ENCODE measurements at places on chromosomes 5 and 9.

DNA sequence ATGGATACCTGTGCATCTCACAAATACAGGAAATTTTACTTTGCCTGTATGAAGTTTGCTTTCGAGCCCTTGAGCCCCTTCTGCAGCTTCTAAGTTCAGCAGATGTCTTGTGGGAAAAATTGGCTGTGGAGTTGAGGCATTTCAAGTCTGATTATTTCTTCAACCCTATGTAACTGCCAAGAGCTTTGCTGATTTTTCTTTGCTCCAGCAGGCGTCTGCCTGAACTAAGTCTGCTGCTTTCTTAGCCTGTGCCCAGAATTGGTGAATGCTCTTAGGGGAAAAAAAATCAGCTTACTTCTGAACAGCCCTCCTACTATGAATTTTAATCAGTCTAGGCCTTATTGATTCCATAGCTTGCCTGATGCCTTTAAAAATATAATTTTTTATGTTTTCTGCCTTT, 41.2 kb downstream of the RIC1 start:
- no peak for DNase-seq

DNA sequence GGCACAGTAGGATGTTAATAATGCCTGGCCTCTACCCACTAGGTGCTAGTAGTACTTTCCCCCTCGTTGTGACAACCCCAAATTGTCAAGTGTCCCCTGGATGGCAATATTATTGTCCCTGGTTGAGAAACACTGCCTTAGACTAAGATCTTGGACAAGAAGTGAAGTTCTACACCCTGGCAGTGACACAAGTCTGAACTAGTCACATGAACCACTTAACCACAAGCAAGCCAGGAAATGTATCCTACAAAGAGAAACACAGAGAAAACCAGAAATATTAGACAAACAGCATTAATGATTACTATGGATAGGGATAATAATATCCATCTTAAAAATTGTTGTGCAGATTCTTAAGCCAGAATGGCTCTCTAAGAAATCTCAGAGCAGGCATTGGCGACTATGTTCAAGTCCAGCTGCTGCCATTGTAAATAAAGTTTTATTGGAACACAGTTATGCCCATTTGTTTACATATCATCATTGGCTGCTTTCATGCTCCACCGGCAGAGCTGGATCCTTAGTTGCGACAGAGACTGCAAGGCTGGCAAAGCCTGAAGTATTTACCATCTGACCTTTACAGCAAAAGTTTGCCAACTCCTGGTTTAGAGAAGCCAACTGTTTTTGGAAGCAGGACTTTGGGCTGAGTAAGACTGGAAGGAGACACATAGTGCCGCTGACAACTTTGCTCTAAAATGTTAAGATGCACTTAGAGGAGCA, 80.8 kb downstream of the NTRK2 start:
- DNase-seq = no peak

DNA sequence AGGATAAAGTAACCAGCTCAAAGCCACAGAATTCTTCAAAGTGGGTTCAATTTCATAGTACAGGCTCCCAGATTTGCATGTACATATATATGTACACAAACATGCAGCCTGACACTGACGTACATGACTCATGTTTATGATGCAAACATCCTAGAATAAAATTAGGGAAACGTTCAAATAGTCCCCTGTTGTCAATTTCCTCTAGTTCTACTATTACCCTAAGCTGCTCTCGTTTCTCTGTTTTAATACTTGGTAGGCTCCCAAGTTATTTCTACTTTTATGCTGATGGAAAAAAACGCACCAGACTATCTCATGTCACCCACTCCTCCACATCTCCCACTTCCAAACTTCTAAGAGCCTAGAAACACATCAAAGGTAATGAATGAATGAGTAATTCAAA, 229.7 kb downstream of the EPB41L4A start:
- DNase-seq = no peak

DNA sequence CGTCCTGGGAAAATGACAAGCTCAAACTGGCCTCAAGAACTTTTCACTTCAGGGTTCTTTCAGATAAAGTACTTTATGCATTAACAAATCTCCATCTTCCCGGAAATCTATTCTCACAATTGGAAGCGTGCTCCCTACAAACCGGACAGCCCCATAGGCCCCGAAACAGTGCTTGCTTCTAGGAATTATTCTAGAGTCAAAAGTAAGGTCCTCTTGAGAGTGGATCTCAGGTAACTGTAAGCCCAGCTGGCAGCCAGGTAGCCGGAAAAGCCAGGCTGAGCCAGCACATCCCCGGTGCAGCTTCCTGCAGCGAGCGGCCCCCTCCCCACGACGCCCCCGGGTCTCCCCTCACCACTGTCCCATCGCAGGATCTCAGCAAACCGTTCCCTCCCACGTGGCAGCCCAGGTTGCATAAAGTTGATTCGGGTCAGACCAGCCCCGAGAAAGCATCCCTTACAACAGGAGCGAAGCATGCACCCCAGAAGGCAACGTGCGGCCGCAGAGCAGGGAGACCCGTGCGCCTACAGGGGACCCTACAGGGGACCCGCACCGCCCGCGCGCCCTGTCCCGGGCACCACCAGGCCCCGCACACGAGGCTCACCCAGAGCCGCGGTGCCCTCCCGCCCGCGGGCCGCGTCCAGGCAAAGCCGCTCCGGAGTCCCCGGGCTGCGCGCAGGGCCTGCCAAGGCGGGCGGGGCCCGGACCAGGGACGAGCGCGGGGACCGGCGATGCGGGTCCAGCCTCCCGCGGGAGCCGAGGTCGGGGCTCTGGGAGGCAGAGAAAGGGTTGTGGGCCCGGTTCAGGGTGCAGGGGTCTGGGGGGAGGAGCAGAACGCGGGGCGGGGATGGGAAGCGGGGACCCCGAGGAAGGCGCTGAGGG, 920 bp downstream of the LPCAT1 start:
- DNase-seq = no peak

DNA sequence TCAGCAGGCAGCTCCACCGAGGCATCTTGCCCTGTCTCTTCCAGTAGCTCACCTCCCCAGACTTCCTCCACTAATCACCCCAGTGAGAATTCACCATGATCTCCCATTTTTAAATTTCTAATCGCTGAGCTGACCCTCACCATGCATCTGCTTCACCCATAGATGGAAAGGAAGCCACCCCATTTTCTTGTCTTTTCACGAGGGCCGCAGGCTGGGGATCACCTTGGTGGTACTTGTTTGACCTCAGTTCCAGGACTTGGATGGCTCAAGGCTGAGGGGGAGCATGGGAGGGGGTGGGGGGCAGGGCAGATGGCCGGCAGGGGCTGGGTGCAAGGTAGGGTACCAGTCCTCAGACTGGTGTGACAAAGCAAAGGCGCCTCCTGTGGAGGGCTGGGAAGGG, 3.6 kb downstream of the PROP1 start:
- no peak for DNase-seq

- DNase-seq = no peak
Measured at GRCh38 chr5:86447362-86447761, 170.4 kb upstream of the COX7C start.

- no peak for DNase-seq
Measured at GRCh38 chr9:21989440-21990189, 4.6 kb downstream of the CDKN2A start.

DNA sequence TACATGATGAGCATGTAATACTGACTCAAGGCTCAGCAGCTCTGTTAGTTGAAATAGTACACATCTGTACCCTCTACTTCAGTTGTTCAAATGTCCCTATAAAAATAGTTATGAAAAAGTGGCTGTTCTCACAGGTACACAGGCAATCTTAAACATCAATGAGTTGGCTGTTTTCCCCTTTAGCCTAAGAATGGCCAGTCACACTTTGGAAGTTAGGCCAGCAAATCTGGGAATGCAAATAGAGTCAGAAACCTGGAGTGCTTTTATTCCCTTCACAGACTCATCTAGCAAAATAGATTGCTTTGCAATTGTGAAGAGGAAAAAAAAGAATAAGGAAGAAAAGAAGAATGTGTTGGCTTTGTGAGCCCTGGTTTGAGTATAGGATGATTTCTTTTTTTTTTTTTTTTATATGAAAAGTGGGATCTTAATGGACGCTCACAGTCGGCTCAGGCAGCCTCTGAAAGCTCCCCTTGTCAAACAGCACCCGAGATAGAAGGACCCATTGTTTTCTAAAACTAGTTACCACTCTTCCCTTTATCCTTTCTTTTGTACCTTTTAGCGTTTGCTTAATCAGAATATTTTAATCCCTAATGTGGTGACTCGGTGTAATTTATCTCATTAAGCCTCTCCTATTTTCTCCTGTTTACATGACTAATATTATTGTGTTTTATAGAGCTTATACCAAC, 27.9 kb upstream of the TLE1 start:
- DNase-seq = no peak

- no peak for DNase-seq
Measured at GRCh38 chr9:78713614-78714405, 416.9 kb downstream of the PSAT1 start.

- DNase-seq = no peak
Measured at GRCh38 chr9:14895806-14896205, 14.4 kb downstream of the FREM1 start.

DNA sequence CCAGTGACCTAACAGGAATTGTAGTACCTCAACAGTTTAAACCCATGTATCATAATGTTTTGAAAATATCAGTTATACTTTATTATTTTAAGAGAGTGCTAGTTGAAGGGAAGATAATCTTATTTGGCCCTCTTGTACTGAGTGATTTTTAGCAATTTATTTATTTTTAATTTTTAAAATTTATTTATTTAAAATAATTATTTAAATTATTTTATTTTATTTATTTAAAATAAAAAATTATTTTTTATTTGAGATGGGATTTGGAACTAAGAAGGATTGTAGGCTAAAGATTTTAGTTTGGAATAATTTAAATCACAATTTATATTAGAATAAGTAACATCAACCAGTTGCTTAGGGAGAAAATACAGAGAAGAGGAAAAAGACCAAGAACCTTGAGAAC, 54.2 kb downstream of the NAA35 start:
- DNase-seq = no peak
